T-helper 22 cell (primary cell): ENCODE measurements at places on chromosomes 12 and 14.

- DNase-seq: no peak
Measured at GRCh38 chr12:89622115-89622514, 86.5 kb downstream of the ATP2B1 start.

DNA sequence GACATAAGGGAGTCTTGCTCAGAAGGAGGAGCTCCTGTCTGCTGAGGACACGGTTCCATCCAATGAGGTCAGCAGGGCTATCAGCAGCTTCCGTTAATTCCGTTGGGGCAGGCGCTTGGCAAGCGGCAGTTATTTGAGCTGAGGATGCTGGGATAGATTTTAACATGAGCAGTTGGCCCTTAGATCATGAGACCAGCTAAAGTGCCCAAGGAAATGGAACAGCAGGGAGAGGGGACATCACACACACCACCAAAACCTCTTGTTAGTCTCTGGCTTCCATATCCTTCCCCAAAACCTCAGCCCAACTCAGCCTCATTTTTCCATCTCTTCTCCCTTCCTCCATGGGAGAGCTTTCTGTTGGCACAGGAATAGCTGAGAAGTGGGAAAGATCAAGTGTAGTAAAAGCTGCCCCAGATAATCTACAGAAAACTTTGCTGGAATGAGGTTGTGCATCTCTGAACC, 138.7 kb upstream of the PZP start:
- DNase-seq: no peak

DNA sequence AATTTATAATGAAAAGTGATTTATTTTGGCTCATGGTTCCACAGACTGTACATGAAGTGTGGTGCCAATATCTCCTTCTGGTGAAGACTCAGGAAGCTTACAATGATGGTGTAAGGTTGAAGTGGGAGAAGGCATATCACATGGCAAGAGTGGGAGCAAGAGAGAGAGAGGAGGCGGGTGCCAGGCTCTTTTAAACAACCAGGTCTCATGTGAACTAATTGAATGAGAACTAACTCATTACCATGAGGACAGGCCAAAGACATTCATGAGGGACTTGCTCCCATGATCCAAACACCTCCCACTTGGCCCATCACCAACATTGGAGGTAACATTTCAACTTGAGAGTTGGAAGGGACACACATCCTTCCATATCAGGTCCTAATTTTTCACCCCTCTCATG, 155.2 kb downstream of the SLC38A4 start:
- DNase-seq: no peak

DNA sequence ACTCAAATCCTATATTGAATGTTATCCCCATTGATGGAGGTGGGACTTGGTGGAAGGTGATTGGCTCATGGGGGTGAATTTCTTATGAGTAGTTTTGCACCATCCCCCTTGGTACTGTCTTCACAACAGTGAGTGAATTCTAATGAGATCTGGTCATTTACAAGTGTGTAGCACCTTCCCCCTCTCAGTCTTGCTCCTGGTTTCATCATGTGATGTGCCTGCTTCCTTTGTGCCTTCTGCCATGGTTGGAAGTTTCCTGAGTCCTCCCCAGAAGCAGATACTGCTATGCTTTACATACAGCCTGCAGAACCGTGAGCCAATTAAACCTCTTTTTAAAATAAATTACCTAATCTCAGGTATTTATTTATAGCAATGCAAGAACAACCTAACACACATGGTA, 302.4 kb upstream of the KITLG start:
- DNase-seq: no peak
